Stimulated activated CD8-positive, alpha-beta memory T cell treated with anti-CD3 and anti-CD28 coated beads, Interleukin-12 subunit alpha, Interleukin-12 subunit beta, amount 100 ng/mL, for 4 hours (primary cell): ENCODE measurements at places on chromosomes 5 and 9.

DNA sequence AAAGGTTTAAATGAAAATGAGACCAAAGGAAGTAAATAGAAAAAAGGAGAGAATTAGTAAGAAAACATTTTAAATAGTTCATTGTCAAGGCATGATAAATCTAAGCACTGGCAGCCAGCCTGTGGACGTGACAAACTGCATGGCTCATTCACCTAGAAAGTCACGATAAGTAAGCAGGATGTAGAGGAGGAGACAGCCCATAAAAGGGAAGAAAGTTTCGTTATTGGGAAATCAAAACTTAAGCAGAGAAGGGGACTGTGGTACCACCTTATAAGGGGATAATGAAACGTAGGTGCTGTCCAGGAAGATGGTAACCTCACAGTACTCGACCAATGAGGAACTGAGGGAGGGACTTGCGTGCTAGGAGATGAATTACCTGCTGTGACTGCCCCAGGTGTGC is 494.5 kb upstream of the GRAMD2B start:
- no peak for DNase-seq

DNA sequence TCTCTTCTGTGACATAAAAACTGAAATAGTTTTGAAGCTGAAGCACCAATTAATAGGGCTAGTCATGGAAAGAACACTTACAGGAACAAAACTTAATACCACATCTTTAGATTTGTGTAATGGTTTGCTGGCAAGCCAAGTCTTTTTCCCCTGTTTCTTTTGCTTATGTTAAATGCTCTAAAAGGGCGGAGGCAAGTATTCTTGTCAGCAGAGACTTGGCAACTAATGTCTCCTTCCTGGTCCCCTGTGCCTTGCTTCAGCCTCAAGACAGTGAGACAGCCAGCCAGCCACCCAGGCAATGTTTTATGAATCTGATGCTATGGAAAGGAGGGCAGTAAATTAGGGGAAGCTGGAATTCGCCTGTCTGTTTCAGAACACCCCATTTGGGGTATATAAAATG is 45.7 kb downstream of the PRRC1 start:
- DNase-seq: no peak

GRCh38 chr9:79570448-79571308 is 1.1 kb upstream of the TLE4 start:
- DNase-seq: peak; percentile 21

GRCh38 chr5:115243412-115243811 is 19.3 kb downstream of the PGGT1B start:
- no peak for DNase-seq

- no peak for DNase-seq
These were observed 60.5 kb upstream of the RAPGEF1 start for GRCh38 chr9:131800366-131800765.

- DNase-seq: no peak
These were observed 295.4 kb upstream of the ZNF608 start for GRCh38 chr5:125041798-125042197.

DNA sequence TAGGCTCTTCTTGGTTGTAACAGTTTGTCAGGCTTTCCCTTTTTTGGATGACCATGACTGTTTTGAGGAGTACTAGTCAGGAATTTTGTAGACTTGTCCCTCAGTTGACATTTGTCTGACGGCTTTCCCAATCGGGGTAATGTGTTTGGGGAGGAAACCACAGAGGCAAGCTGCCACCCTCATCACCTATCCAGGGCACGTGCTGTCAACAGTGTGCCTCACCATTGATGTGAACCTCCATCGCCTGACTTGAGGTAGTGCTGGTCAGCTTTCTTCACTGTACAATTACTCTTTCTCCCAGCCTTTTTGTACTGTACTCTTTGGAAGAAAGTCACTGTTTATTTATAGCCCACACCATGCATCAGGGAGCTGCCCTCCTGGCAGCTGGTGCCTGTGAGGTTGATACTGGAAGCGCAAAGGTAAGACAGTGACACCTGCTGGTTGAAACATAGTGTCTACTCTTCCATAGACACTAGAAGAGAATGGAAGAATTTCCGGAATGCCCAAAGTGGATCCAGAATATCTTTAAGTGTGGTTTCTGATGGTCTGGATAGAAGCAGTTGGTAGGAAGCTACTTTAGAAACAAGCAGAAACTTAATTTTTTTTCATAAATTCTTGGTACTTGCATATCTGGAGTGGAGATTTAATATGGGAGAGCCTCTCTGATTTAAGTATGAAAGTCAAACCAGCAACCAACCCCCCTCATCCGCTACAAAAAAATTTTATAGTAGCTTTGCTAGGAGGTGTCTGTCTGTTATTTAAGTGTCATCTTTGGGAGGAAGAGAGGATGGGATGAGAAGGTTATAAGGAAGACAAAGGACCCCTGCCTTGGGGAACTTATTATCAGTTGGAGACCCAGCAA is 69.3 kb downstream of the SNX30 start:
- DNase-seq: no peak

DNA sequence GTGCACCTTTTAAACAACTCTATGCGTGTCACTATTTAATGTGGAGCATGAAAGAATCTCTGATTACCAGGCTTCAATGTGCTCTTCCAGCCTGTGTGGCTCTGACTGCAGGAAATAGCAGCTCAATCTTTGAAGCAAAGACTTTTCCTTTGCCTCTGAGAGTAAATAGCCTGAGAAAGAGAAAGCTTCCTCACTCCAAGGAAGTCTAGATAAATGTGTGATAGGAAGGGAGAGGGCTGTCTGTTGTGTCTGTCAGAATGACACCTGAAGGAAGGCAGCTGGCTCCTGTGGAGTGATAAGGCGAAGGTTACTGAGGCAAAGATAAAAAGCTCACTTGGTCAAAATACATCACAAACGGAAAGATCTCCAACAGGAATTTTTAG is 205.3 kb upstream of the HAPLN1 start:
- no peak for DNase-seq
